K562 (cell line): ENCODE measurements at places on chromosomes 3 and 15.

DNA sequence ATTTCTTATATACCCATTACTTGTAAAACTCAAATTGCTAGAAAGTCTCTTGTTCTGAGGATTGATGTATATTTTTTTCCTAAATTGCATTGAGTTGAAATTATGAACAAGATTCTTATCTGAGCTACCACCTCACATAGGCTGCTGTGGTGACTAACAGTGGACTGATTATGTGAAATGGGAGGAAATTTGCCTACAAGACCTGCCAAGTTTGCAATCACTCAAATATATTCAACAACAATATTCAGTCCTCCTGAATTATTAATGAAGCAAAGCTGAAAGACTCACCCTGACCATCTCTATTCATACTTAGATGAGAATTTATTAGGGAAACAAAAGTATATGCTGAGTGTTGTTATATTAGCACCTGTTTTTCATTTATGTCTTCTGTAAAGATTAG is 412.6 kb upstream of the SEMA6D start:
- no peak for DNase-seq

GRCh38 chr3:172303181-172303580 is 145.1 kb downstream of the GHSR start:
- no peak for DNase-seq

DNA sequence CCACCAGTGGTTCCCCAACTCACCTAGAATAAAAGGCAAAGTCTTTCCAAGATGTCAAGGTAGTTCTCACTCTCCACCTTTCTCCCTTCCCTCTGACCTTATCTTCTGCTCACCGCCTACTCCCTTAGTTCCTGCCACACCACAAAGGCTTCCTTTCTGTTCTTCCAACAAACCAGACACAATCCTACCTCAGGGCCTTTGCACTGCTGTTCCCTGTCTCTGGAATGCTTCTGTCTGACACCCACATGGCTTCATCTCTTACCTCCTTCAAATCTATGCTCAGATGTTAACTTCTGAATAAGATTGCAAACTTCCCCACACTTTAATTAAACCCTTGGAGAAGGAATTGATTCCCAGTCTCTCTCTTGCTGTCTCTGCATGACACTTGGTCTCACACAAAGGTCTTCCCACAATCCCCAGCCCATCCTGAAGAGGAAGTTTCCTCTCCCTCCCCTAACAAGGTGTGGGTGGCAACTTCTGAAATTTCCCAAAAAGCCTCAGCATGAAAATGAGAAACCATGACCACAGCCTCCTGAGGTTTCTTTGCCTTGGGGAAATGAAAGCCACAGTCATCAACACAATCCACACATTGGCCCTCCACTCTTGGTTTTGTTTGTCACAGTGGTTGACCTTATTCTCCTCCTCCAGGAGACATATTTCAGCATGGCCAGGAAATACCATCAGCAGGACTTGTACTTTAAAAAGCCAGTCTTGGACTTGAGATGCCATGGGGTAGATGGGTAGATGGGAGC is 3.0 kb upstream of the RYK start:
- DNase-seq: no peak

DNA sequence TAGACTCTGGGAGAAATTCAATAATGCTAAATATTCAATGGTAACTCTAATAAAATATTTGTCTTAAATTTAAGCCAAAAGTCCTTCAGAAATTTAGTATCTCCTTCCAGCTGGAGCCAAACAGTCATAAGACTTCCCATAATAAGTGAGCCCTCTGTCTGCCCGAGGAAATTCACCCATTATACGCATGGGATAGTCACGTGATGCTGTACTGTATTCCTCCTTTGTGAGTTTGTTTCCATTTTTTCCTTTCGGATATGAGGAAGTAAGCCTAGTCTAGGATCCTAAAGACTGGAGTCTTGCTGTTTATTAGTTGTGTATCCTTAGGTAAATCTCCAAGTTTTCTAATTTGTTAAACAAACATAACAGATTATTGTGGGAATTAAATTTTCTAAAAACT is 110.4 kb upstream of the PLAAT1 start:
- no peak for DNase-seq

- no peak for DNase-seq
Measured at GRCh38 chr15:69524296-69524695, 71.7 kb downstream of the RPLP1 start.

DNA sequence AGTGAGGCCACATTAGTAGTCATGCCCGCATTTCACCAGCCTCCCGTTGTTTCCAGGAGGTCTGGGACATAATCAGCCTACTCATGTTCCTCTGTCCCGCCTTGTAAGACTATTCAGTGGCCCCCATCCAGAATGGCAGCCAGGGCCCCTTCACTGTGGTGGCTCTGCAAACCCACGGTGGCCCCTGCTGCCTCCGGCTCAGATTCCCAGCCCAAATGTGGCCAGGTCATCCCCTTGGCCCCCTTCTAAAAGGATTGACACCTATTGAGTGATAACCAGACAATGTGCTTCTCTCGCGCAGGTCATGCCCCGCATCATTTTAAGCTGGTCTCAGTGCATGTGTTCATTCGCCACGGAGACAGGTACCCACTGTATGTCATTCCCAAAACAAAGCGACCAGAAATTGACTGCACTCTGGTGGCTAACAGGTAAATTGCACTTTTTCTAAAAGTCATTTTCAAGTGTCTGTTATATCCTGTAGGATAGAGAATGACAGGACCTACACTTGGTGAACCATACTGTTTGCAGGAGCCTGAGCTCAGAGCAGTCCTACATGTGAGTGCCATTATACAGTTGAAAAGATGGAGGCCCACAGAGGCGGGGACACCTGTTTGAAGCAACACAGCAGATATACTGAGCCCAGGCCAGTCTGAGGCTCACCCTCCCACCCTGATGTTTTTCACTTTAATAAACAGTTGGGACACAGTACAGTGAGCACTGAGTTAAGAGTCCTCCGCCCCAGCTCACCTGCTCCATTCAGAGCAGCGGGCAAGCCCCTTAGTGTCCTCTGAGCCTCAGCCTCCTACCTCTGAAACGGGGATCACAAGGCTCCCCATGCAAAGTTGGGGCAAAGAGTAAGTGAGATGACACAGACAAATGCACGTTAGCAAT is 47.7 kb downstream of the PXYLP1 start:
- peak; percentile 32 for DNase-seq

- DNase-seq: peak; percentile 29
Measured at GRCh38 chr3:186514296-186515002, 29.7 kb downstream of the CRYGS start.

GRCh38 chr3:155548195-155548594 is 196.7 kb downstream of the PLCH1 start:
- DNase-seq: no peak
